ENCODE measurements at places on chromosomes 7 and 10.

DNA sequence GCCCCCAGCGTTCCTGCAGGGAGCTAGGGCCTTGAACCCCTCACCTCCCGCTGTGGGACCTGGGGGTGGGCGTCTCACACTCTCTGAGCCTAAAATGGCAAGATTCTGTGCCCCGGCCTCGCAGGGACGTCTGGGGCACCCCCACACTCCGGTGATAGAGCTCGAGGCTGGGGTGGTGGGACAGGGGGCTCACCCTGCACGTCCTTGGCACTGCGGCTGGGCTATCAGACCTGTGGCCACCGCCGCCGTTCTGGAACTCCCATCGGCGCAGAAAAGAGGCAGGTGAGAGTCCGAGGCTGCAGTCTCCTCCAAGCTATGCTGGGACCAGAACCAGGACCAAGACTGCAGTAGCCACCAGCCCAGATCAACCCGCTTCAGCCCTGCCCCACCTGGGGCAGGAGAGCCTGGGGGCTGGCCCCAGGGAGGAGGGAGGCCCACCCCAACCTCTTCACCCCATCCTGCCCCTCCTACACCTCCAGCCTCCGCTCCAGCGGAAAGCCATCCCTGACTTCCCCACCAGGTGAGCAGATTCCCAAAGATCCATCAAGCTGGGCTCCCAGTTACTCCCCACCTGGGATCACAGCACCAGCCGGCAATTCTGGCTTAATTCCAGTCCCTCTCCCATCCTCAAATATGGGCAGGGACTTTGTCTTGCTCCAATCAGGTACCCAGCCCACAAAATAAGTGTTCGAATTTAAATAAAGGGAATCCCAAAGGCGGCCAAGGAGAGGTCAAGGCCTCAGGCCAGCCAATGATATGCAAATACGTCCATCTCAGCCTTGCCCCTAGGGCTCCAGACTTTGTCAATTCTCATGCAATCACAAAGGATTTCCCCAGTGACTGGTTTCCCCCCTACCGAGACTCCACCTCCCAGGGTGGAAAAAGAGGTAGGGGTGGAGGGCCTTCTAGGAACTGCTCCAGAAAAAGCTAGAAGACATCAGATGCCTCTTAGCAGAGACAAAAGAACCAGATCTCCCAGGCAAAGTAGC, 16.4 kb downstream of the TNRC18 start:
- peak; percentile 70 for DNase-seq

DNA sequence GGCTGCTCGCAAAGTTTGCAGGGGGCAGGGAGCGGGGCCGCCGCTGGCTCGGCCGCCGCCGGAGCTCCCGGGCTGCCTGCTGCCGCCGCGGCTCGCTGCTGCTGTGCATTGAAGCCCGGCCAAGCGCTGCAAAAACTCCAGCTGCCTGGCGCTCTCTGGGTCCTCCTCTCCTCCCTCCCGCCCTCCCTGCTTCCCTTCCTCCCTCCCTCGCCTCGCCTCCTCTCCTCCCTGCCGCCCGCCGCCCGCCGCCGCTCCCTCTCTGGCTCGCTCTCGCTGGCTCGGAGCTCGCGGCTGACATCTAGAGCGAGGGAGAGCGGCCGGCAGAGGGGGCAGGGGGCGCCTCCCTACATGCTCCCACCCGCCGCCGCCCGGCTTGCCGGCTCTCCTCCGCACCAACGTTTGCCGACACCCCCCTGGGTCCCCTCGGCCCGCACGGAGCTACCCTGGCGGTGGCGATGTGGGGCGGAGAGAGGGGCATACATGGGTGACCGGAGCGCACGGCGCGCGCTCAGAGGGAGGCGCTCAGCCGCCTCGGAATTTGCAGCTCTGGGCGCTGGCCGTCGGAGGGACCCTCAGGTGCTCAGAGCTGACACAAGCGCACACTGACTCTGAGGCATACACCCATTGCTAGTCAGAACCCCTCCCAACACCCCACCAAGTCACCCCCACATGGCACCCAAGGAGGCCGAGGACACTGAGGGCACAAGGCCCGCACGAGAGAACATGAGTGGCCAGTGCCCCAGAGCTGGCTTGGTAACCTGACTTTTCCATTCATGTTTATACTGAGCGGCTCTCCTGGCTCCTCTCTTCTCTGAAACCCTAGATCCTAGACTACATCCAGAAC, 1.2 kb upstream of the PLXNA4 start:
- no peak for DNase-seq

- no peak for DNase-seq
These were observed 35.2 kb upstream of the WDFY4 start for GRCh38 chr10:48649349-48649944.

- DNase-seq, result no peak
These were observed 42.4 kb downstream of the AKR1C3 start for GRCh38 chr10:5136468-5137087.

DNA sequence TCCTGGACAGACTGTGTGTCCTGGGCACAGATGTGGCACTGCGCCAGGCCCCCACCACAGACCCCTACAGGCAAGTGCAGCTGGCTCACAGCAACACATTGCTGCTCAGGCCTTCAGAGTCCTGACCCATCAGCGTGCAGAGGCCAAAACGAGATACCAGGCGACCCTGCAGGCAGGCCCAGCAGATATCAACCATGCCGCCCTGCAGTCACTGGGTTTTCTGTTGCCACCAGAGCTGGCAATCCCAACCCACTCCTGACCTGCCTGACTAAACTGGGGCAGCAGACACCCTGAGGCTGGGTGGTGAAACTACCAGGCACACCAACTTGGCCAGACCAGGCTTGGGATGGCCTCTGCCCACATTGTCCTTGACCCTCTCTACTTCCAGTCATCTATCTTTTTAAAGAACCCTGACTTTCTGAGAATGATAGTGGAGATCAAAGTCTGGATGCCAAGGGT, 20.3 kb downstream of the ZCCHC24 start:
- no peak for DNase-seq

GRCh38 chr7:33964417-33965182, 59.3 kb downstream of the BMPER start:
- no peak for DNase-seq

GRCh38 chr7:38893061-38893460, 15.9 kb downstream of the VPS41 start:
- DNase-seq, result no peak

DNA sequence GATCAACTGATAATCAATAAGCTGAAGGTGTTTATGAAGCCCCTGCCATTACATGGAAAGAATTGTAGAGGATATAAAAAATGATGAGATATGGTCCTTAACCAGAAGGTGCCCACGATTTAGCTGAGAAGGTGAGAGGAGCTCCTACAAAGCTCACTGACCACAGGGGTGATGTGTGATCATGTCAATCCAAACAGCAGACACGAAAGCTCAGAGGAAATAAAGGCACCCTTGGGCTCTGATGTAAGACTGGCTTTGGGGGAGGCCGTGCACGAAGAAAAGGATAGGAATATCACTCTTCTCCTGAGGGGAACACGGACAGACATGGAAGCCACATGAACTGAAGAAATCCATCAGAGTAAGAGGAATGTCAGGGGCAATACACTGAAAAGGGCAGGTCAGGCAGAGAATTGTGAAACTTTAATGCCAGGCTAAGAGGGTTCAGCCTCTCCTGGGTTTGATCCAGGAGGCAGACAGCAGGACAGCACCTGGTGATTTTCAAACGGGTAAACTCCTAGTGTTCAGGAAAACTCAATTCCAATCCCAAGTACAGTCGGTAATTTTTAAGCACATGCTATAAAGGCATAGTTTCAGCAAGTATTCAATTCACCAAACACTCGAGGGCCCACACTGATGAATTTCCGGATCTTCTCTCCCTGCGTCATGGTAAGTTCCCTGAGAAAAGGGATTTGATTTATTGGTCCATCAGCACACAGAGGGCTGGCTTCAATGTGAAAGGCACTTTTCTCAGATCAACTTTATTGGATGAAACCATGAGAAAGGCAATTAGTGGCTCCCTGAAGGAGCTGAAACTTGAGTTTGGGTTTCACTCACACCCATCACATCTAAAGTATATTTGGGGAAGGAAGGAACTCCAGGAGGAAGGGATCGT, 163.8 kb downstream of the PRPF18 start:
- DNase-seq, result no peak

- DNase-seq, result no peak
These were observed 53.4 kb downstream of the PWWP2B start for GRCh38 chr10:132450466-132450824.

DNA sequence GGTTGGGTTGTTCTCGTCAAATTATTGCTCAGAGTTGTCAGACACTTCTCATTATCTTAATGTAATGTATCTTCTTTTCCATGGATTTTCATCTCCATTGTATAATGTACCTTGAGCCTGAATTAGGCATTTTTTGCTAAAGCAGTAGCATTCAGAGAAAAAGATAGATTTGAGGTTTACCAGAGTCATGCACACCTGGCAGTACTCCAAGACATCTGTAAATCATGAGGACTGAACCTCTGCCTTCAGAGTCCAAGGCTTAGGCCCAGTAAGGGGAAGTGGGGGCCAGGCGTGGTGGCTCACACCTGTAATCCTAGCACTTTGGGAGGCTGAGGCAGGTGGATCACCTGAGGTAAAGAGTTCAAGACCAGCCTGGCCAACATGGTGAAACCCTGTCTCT, 624.3 kb upstream of the MBL2 start:
- no peak for DNase-seq

DNA sequence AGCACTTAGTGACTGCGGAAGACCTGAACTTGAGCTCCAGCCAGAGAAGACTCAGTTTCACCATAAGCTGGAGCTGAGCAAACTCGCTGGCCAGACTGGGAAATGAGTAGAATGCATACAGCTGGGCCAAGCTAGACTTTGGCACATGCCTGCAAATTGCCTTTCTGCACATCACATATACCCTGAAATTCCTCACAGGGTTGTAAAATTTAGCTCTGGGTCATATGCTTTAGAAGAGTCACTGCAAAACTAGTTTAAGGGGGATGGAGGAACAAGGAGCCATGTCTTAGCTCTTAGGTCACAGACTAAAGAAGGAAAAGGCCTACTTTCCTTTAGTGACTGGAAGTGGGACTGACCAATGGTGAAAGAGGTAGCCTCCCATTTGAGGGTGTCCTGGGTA, 67.6 kb downstream of the PPP1R3C start:
- DNase-seq, result no peak

DNA sequence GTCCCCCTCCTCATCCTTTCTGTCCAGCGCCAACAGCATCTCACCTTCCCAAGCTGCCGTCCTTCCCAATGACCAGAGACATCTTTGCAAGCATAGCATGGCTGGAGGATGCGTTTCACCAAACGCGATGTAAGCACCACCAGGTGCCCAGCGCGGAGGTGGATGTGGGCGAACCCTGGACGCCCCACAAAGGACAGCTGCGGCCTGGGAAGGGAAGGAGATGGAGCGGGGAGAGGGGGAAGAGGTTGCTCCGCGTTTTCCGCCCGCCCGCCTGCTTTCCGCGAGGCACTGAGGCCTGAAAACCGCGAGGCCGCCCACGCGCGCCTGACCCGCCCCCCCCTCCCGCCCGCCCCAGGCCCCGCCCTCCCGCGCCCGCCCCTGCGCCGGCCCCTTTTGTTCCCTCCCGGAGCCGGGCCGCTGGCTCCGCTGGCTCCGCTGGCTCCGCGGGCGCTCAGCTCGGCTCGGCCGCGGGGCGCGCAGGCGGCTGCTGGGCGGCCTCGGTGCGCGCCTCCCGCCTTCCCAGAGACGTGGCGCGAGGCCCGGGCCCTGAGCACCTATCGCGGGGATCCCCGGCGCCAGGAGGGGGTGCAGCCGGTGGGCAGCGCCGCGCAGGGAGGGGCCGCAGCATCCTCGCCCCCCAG, at the start of gene CLIP2:
Gene CLIP2 (plus strand): TSS at position 390 of the 641 bp plus-strand sequence. CDS start 28,140 bp downstream, outside the sequence.
- DNase-seq, result peak; percentile 68

DNA sequence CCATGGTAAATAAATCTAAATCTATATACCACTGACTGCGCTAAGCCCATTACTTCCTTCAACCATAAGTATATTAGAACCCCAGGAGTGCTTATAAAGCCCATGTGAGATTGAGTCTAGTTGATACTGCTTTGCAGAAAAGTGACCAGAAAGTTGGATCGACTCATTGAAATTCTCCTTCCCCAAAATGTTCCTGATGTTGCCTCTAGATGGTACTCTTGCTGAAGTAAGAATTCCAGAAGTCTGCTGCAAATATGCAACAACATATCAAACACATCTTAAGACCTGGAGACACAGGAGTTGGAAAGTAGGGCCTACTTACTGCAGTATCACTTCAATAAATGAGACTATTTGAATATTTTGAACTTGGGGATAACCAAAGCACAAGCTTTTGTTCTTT, 550.8 kb downstream of the IPMK start:
- no peak for DNase-seq

DNA sequence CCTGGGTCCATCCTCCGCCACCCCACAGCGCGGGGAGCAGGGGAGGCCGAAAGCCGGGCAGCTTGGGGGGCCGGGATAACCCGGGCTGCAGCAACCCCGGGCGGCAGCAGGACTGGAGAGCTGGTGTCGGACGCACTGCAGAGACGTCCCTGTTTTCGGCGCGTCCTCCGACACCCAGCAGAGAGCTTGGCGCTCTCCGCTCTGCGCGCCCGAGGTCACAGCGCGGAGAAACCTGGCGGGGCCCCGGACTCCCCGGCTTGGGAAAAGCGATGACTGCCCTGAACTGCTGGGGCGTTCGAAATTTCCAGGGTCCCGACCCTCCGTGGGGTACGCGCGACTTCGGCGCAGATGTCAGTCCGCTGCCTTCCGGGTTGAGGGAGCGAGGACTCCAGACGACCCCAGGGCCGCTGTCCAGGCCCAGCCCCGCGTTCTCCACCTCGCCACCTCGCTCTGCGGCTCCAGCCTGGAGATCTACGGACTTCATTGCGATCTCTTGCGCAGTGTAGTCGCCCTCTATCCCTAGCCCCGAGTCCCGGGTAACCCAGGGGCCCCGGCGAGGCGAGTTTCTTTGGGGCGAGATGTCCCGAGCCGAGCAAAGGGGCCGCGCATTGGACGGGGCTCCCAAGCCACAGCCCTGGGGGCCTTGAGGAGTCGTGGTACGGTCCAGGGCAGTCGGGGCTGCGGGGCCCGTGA, 617 bp upstream of the FOXI2 start:
- DNase-seq, result no peak

- DNase-seq, result no peak
These were observed 582.4 kb downstream of the SUGCT start for GRCh38 chr7:40717242-40717641.
